CD8-positive, alpha-beta memory T cell (primary cell): ENCODE measurements at places on chromosomes 1 and 21. TPM values are rescaled to one million over a fixed set of nuclear protein-coding genes. Genes with fewer than 3 reads are reported as not detected.
A peak's percentile ranks its signal among the peaks of the same experiment; 100 is the strongest.

DNA sequence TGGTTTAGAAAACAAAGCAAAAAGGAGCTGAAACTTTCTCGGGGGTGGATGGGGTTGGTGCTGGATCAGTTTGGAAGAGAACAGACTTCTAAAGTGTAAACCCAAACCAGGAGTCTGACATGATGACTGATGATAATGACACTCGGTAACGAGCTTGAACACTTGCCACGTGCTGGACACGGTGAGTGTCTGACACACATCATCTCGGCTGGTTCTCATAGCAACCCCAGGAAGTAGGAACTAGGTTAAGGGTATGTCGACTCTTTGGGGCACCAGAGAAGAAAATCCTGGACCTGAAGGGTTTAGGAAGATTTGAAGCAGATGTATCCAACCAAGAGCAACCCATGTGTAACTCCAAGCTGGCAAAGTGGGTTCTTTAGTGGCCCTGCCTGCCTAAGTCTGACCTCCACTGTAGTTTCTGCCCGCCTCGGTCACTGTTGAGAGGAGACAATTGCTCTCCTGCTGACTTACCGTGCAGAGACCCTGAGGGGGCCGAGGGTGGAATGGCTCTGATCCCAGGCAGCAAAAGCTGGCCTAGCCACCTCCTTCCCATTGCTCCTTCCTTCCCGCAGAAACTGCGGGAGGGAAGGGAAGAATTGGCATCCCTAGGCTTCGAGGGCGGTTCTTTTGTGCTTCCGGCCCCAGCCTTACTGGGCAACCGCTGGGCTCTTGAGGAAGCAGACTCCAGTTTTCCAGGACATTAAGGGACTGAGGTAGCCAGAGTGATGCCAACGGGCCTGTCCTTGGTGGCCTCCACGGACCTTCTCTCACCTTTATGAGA lies 156.0 kb downstream of the TOMM20 start:
- DNase-seq, result no peak

DNA sequence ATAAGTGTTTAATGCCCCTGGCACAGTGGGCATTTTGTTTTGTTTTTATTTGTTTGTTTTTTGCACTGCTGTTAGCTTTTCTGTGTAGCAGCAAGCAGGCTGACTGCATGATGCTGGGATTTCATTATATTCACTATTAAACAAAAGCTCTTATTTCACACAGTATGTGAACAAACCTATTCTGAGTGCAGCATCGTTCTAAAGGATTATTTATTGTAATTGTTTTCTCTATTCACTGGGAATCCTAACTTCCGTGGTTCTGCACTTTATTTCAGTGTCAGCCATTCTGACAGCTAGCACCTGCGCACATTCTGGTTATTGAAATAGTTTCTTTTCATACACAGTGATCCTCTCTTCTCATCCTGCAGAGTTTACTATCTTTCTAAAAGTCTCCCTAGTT lies 595.0 kb downstream of the NEGR1 start:
- DNase-seq, result no peak

DNA sequence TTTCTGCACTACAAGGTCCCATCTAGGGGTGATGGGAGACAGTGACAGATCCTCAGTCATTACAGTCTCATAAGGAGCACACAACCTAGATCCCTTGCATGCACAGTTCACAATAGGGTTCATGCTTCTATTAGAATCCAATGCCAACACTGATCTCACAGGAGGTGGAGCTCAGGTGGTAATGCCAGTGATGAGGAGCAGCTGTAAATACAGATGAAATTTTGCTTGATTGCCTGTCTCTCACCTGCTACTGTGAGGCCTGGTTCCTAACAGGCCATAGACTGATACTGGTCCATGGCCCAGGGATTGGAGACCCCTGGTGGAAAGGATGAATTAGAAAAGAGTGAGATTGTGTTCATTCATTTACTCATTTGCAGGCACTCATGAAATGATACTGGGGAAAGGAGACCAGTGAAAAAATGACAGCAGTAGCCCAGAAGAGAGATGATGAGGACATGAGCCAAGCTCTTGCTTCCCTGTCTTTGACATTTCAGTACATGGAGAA lies 251.6 kb upstream of the DUSP10 start:
- no peak for DNase-seq

GRCh38 chr21:29384683-29385359 lies 86.1 kb downstream of the BACH1 start:
- no peak for DNase-seq

- DNase-seq, result no peak
Observed at GRCh38 chr21:29152916-29153315, 22.5 kb downstream of the MAP3K7CL start.

SERTAD4 gene
- total RNA-seq, result not detected

GRCh38 chr21:34818662-34819158 lies 149.9 kb downstream of the CLIC6 start:
- DNase-seq, result no peak

GRCh38 chr1:48093147-48093546 lies 96.0 kb upstream of the TRABD2B start:
- DNase-seq, result no peak

DNA sequence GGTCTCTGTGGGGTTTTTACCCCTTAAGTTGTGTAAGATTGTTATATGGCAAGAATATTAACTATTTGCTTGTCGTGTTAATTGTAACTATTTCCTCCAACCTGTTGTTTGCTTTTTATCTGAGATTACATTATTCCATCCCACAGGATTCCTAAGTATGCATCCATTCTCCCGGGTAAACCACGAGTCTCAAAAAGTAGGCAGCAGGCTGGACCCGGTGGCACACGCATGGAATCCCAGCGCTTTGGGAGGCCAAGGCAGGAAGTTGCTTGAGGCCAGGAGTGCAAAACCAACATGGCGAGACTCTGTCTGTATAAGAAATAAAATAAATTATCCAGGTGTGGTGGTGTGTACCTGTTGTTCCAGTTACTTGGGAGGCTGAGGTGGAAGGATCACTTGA lies 12.6 kb upstream of the RSPO1 start:
- DNase-seq, result no peak

DNA sequence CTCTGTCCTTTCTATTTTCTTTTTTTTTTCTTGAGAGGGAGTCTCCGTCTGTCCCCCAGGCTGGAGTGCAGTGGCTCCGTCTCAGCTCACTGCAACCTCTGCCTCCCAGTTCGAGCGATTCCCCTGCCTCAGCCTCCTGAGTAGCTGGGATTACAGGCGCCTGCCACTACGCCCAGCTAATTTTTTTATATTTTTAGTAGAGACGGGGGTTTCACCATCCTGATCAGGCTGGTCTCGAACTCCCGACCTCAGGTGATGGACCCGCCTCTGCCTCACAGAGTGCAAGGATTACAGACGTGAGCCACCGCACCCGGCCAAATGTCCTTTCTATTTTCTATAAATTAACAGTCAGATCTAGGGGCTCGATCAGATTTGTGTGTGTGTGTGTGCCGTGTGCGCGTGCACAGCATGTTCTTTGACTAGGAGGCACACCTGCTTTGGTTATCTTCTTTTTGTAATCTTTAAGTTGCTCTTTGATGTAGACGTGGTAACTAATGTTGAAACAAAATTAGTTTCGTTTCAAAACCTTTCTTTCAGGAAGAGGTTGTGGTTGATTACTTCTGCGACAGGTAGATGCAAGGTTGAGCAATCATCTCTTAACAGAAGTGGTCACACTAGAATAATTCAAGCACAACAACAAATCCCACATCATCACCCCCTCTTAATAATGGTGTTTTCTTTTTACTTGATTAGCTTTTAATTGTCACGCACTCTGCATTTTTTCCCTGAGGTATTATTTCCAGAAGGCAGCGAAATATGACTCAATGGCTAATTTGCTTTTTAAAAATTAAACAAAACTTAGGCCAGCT lies 779 bp upstream of the DEGS1 start:
- DNase-seq, result peak; percentile 68

DNA sequence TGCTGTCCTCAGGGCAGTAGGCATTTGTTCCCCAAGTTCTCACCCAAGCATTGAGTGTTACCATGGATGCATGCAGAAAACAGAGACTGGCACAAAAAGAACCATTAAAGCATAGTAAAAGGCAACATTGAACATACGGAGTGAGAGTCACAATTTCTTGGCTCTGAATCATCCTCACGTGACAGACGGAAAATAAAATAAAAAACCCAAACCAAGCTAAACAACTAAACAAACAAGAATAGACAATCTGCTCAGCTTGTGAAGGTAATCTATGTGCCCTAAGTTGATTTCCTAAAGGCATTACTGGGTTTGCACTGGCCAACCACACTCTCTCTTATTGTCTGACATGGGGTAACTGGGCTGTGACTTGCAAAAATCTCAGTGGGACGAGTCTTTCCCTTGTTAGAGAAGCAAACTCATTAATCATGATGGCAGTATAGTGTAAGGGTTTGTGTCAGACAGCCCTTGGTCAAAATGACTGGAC lies 306.0 kb downstream of the ASTN1 start:
- DNase-seq, result no peak
